ENCODE measurements at places on chromosomes 1 and 21.

DNA sequence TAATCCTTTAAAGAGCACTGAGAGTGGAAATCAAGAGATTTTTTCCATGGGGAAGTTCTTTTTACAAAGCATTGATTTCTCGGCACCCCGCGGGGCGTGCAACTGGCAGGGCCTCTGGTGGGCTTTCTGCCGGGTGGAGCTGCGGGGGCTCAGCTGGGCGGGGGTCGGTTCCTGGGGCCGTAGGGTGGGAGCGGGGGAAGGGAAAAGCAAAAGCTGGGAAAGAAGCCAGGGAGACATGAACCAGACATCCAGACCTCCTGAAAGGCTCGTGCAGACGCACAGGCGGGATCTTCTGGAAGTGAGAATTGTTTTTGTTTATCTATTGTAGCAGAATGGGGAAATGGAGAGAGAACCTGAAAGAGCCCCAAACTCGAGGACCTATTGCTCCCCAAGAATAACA is 235.2 kb downstream of the FAM72C start:
- DNase-seq = no peak

- DNase-seq = no peak
Measured at GRCh38 chr1:100001462-100001861, 31.7 kb downstream of the SLC35A3 start.

- no peak for DNase-seq
Measured at GRCh38 chr1:231983588-231984193, 357.1 kb downstream of the DISC1 start.

- DNase-seq = no peak
Measured at GRCh38 chr1:174445817-174446216, 1.9 kb upstream of the GPR52 start.

DNA sequence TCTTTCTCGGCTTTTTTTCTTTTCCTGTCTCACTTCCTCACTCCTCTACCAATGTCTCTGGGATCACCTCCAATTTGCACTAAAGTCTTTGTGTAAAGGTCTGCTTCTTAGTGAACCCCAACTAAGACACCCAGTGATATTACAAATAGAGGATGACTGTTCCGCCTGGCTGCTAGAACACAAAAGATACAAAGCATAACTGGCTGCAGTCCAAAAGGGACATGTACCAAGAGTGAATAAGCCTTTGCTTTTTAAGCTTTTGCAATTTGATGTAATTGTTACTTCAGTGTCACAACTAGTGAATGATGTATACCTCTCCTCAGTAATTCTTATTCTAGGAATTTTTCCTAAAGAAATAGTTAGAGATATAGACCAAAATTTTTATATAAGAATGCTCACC is 82.8 kb upstream of the BEND5 start:
- peak; percentile 82 for DNase-seq

GRCh38 chr1:226268421-226269124 is 40.4 kb downstream of the LIN9 start:
- DNase-seq = no peak

GRCh38 chr1:31723828-31724359 is 20.1 kb upstream of the COL16A1 start:
- DNase-seq = no peak

Data from NCI-H2107 (cell line).